Right renal cortex interstitium (tissue), 3 donors: ENCODE measurements at places on chromosomes 3 and 15. TPM values are rescaled to one million over a fixed set of nuclear protein-coding genes. Genes with fewer than 3 reads are reported as not detected.

DNA sequence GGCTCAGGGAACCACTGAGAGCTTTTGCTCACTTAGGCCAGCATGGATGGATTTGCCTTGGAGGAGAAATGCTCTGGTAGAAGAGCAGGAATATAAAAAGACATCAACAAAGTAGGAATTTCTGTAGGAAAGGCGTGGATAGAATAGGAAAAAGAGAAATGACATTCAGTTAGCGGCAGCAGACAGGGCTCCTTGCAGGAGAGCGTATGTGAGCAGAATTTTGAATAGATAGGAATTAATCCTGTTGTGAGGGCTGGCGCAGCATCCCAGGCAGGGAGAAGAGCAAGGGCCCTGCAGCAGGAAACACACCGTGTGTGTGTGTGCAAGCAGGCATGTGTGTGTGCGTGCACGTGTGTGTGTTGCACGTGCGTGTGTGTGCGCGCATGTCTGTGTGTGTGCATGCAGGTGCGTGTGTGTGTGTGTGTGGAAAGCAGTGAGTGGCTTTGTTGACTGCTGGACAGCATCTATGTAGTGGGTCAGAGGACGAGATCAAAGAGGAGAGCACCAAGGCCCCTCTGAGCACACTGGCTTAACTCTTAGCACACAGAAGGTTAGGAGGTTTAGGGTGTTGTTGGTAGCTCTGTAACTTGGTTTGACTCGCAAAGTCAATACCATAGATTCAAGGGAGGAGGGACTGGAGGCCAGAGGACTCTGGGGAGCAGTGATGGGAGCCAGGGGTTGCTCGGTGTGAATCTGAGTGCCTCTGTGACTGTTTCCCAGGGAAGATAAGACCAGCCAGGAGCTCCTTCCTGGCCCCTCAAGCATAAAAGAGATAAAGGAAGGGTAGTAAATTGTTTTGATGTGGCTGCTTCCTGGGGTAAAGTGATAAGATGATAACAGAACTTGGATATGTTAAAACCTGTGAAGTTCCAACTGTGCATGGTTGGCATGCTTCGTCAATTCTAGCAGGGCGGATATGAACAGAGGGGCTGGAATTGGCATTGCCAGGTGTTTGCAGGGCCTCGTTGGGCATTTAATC lies 639.5 kb downstream of the NR2F2 start:
- DNase-seq = no peak

DNA sequence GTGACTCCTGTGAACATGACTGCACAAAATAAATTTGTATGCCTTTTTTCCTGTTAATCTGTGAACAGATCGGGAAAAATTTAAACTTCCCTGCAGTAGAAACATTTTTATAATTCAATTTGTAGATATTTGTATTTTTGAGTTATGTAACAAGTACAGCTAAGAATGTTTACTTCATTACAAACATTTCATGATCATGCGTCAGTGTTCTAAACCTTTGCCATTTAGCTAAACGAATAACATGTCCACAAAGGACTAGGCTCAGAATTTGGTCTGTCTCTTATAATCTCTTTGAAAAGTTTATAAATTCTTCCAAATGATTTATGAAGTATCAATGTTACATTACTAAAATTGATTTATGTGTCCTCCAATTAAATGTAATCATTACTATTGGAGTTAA lies 17.3 kb upstream of the CRYBG3 start:
- no peak for DNase-seq

- no peak for DNase-seq
Measured at GRCh38 chr3:10777627-10778026, 38.4 kb upstream of the SLC6A11 start.

DNA sequence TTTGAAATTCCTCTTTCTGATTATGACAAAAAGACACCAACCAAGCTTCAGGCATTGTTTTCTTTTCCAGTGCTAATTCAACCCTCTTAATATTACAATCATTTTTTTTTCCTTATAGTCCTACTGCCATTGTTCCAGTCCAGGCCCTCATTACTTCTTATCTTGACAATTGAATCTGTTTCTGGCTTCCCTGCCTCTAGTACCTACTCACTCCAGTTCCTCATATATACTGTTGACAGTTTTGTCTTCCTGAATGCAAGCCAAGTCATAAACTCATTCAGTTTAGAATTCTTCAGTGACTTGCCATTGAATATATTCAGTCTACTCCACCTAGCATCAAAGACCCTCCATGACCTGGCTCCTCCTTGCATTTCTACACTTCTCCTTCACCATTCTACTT lies 507.4 kb downstream of the FGF12 start:
- no peak for DNase-seq

DNA sequence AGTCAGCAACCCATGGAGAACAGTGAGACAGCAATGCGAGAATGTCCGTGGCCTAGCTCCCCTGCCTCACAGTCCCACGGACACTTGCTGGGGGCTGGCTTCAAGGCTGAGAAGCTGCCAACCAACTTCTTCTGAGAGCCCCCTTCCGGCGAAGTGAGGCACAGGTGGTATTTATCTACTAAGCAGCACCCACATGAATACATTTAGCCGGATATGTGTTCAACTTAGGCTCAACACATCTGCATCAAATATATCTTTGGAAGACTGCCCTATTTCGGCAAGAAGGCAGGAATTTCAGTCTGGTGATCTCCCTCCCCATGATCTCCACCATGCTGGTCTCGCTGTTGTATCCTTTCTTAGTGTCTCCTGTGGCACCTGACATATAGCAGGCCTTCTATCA lies 340.9 kb upstream of the NR2E3 start:
- no peak for DNase-seq

- no peak for DNase-seq
Measured at GRCh38 chr15:95605098-95605497, 725.4 kb upstream of the NR2F2 start.

- no peak for DNase-seq
Measured at GRCh38 chr3:57029924-57030323, 30.5 kb upstream of the SPATA12 start.

GRCh38 chr3:47645551-47645950 lies 66.9 kb upstream of the CSPG5 start:
- no peak for DNase-seq

DNA sequence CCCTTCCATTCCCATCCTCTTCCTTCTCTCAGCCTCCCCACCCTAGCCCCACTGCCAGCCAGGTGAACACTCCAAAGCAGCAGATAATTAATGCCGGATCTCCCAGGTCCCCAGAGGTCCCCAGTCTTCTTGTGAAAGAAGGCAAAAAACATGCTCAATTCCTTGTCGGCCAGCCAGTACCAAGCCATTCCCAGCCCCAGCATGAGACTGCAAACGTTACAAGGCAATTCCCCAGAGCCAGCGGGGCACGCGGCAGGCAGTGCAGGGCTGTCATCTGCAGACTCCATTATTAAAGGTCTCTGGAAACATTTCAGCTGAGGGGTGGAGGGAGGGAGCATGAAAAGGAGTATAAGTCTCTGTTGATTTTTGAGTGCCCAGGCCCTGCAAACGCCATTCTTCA lies 117.8 kb downstream of the XXYLT1 start:
- no peak for DNase-seq

- DNase-seq = no peak
Measured at GRCh38 chr3:52436500-52437149, 8.3 kb downstream of the SEMA3G start.

- DNase-seq = no peak
Measured at GRCh38 chr15:98782801-98783200, 134.5 kb downstream of the IGF1R start.

DNA sequence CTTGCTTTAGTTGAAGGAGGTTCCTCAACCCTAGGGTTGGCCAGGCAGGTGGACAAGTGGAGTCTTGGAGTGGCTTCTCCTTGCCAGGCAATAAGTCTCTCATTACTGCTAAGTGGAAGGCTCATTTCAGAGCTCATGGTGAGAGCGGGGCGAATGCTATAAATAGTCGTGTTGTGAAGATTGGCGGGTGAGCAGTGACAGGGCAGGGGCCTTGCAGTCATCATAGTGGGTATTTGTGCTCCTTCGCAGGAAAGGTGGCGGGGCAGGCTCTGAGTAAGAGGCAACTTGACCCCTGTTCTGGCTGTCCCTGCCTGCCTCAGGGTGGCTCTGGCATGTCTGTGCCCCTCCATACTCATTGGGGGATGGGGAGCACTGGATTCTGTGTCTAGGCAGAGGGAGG lies 8.7 kb upstream of the GRM2 start:
- DNase-seq = no peak

DNA sequence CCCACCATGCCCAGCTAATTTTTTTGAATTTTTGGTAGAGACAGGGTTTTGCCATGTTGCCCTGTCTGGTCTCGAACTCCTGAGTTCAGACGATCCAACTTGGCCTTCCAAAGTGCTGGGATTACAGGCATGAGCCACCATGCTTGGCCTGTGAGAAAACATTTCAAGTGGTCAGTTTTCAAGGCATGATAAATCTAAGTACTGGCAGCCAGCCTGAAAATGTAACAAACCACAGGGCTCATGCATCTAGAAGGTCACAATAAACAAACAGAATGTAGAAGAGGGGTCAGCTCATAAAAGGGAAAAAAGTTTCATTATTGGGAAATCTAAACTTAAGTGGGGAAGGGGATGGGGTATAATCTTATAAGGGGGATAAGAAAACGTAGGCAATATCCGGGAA lies 39.9 kb downstream of the PPCDC start:
- no peak for DNase-seq

GRCh38 chr3:23940775-23941174 lies 4.3 kb upstream of the NR1D2 start:
- no peak for DNase-seq

DNA sequence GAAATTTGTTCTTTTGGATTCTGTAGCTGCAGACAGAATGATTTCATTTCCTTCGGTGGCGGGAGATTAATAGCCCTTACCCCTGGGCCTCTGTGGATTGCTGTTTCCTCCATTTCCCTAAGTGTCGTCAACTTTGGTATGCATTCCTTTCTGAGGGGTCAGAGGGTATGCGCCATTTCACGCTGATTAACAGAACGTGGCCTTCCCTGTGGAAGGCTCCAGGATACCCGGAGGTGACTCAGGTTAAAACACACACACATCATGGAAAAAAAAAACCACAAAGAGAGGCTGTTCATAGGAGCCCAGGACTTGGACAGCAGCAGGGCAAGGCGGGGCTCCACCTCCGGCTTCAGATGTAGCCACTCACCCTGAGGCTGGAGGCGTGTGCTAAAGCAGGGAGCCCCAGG lies 51.9 kb downstream of the EPHB1 start:
- DNase-seq = peak; percentile 32

Gene CHL1
- 13.1 TPM for polyA plus RNA-seq

Gene CLDN16
- polyA plus RNA-seq = 49.3 TPM

Gene APBA2
- polyA plus RNA-seq = 12.0 TPM

Gene IQCF5
- not detected for polyA plus RNA-seq

Gene SNTN
- not detected for polyA plus RNA-seq

Gene CADM2
- polyA plus RNA-seq = 0.83 TPM

Gene HCLS1
- 7.4 TPM for polyA plus RNA-seq
